ENCODE measurements at places on chromosomes 5 and 9.
A peak's percentile ranks its signal among the peaks of the same experiment; 100 is the strongest.

GRCh38 chr9:5756633-5757032 lies 76.3 kb downstream of the ERMP1 start:
- no peak for DNase-seq

DNA sequence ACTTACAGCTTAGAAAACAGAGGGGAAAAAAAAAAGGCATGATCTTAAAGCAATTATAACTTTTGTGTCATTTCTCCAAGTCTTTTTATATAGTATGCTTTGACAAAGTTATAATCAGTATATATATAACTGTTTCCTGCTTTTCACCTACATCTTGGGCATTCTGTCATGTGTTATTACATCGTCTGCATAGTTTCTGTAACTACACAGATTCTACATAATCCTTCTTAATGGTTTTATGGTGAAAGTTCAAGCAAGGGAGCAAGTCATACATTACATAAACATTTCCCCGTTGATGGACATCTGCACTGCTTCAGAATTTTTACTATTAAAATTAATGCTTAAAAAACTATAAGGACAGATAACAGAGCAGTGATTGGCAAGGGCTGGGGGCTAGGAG lies 12.1 kb downstream of the FEM1C start:
- no peak for DNase-seq

DNA sequence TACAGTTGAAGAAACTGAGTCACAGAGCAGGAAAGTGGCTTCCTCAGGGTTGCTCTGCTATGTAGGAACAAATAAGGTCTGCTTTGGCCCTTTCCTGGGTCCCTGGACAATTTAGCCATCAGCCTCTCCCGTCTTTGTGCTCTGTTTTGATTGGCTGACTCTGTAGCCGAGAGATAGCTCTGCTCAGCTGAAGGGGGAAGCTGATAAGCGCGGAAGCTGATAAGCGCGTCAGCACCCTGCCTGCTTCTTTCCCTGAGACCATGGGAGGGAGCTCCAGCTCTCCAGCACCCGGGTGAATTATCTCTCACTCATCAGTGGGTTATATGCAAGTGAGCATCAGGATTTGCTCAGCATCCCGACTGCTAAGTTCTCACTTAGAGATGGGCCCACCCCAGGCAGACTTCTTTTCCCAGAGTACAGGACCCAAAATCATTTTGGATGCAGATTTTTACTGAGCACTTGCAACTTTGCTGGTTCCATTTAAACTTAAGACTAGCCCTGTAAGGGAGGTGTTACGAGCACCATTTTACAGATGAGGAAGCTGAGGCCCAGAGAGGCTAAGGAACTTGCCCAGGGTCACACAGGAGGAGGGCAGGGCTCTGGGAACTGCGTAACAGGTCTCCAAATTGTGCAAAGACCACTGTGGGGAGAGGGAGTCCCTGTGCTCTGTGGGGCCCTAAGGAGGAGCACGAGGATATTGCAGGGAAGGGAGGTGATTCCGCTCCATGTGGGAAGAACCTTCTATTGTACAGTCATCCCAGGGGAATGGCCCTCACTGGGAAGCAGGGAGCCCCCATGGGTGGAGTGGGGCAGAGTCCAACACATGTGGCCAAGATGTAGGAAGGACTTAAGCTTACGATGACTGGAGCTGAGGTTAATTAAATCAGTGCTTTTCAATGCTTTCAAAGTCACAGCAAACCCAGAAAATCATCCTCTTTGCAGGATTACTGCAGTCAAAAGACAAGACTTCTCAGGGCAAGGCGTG lies 83.7 kb upstream of the ORM1 start:
- DNase-seq, result peak; percentile 20

DNA sequence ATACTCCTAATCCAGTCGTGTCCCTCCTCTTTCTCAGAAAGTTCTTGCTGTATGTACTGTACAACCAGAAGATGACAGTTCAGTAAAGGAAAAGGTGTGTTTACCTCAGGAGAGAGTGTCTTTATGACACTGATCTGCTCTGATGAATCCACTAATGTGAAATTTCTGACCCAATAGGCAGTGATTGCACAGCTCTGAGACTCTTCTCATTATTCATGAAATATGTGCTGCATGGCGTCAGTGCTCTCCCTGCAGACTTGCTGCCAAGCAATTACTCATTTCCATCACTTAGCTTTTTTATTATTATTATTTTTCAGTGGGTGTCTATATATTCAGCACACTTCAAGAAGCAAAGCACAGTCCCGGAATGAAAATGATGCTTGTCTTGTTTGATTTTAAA lies 389.0 kb downstream of the RASEF start:
- no peak for DNase-seq

- DNase-seq, result no peak
Measured at GRCh38 chr5:54146916-54147315, 163.5 kb downstream of the ARL15 start.

- no peak for DNase-seq
Measured at GRCh38 chr9:113594484-113595299, 131.2 kb downstream of the RGS3 start.

GRCh38 chr9:69798744-69799143 lies 21.9 kb upstream of the CFAP95 start:
- peak; percentile 62 for DNase-seq

- peak; percentile 53 for DNase-seq
Measured at GRCh38 chr5:177507596-177508220, 1.9 kb downstream of the DOK3 start.

DNA sequence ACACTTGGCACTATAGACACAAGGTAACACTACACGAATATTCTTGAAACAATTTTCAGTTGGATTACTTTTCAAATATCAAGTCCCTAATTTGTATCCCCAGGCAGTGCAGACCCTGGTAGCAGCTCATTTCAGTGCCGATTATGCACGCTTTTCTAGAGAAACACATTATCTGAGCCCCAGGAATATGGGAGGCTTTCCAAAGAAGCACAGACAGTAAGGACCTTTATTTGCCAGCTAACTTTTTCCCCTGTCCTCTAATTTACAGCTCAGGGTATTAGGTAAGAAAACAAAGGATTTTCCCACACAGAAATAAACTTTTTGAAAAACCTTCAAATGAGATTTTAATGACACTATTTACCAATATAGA lies 852.3 kb upstream of the DMAC1 start:
- no peak for DNase-seq

DNA sequence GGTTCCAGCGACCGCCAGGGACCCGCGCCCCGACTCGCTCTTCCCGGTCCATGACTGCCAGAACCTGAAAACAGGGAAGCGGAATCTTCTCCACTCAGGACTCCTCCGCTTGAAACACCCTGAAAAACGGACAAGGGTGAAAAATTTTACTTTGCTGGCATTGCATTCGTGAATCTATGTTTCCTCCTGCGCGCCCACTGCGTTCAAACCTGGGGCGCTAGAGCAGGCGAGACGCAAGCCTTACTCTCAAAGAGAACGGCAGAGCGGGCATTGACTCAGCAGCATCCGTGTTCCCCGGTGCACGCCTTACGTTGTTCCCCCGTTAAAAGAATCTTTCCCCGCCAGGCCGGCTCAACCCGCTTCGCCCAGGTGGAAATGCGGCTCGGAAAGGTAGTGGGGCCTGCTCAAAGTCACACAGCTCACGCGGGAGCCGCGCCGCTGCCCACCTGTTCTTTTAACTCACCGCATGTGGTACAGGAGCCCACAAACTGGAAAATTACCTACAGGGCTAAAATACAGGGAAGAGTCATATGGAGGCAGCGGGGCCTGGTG lies 999 bp upstream of the DRD1 start:
- DNase-seq, result no peak
